ENCODE measurements at places on chromosomes 11 and 22.

DNA sequence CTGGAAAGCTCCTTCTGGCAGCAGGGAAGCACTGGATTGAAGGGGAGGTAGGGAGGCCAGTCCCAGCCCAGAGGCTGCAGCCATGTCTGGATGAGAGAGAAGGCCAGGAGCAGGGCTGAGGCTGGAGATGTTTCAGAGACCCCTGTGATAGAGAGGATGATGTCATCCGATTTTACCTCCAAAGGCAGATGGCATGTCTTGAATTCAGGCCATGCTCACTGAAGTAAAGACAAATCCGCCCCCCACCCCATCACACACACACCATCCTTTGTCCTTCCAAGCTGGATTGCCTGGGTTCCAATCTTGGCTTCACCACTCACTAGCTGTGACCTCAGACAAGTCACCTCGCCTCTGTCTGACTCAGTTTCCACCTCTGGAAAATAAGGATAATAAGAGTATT lies 47.2 kb downstream of the TP53I11 start:
- DNase-seq = no peak

DNA sequence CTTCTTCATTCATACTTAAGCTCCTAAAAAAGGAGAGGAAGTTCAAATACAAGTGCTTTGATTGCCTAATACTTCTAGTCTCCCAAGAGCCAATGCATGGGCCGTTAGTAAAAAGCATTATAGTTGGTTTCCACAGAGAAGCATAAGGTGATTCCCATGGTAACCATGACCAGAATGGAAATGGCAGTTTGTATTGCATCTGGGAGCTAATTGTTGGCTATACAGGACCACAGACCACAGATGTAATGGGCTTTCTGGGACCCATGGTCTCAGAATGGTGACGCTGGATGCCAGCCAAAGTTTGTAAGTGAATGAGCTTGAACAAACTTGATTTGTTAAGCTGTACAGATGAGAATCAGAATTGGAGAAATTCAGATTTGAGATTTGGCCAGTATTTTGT lies 333.9 kb upstream of the C11orf87 start:
- no peak for DNase-seq

DNA sequence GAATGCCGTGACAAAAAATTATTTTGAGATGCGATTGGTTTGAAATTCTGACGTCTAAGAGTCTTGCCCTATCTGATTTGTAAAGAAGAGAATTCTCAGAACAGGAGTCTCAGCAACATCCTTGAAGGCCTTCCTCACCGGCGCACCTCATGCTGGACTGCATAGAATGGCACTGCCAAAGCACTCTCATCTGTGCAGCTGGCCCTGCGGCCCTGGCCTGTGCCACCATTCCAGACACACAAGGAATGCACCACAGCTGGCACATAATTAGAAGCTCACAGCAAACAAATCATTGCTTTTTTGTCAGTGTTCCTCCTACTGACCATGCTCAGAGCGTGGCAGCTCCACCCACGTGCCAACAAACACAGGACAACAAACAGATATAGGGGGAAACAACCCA lies 166.0 kb downstream of the KIRREL3 start:
- DNase-seq = no peak

- DNase-seq = no peak
Measured at GRCh38 chr11:129412494-129412893, 36.8 kb downstream of the BARX2 start.

DNA sequence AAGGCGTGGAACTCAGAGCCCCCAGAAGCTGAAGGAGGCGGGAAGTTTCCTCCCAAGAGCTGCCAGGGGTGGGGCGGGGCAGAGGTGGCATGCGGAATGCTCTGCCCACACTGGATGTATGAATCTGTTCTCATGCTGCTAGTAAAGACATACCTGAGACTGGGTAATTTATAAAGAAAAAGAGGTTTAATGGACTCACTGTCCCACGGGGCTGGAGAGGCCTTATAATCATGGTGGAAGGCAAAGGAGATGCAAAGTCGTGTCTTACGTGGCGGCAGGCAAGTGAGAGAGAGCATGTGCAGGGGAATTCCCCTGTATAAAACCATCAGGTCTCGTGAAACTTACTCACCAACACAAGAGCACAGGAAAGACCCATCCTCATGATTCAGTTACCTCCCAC lies 57.6 kb downstream of the SMIM38 start:
- DNase-seq = no peak
